A549 treated with CpdA at 1 μM for 4 hours (cell line): ENCODE measurements at places on chromosomes 7 and 10. TPM values are rescaled to one million over a fixed set of nuclear protein-coding genes. Genes with fewer than 3 reads are reported as not detected.

The BTBD16 gene
- total RNA-seq, result 0.40 to 0.86 TPM (median 0.52 TPM) in 5 replicates

The GLRX3 gene
- total RNA-seq, result 215 to 262 TPM (median 225 TPM) in 5 replicates

The FEZF1 gene
- total RNA-seq, result not detected in 5 replicates

The NPM3 gene
- 99.8 to 127 TPM (median 116 TPM) in 5 replicates for total RNA-seq

The GNG11 gene
- total RNA-seq, result 32.3 to 35.6 TPM (median 33.9 TPM) in 5 replicates

The DNA2 gene
- total RNA-seq, result 9.7 to 12.6 TPM (median 10.2 TPM) in 5 replicates

The MOGAT3 gene
- 0.08 TPM in 1 of 5 replicates, not detected in the others for total RNA-seq

The PFKFB3 gene
- total RNA-seq, result 175 to 192 TPM (median 188 TPM) in 5 replicates

The ZNF804B gene
- total RNA-seq, result not detected in 5 replicates

The CALY gene
- 0.62 to 0.91 TPM (median 0.76 TPM) in 4 of 5 replicates, not detected in the other for total RNA-seq
